ENCODE measurements at places on chromosomes 12 and 14.

GRCh38 chr12:50042693-50043092 is 14.7 kb upstream of the ASIC1 start:
- no peak for DNase-seq

DNA sequence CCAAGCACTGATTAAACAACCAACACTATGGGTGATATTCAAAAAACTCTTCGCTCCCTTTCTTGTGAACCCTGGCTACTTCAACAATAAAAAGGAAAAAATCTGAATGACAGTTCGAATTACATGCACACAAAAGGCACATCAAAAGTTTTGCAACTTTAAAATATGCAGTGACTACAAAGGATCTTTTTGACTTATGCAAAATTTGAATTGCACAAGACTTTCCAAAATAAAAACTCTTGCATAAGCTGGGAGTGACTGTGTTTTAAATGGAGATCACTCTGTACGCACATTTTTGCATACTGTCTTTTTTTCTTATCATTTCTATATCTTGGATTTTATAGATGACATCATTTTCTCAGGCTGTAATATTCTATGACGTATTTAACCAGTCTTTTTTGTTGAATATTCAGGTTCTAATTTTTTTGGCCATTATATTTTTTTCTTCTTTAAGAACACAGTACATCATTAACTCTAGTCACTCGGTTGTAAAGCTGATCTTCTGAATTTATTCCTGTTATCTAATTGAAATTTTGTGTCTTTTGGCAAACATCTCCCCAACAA is 667.6 kb upstream of the TBX3 start:
- no peak for DNase-seq

DNA sequence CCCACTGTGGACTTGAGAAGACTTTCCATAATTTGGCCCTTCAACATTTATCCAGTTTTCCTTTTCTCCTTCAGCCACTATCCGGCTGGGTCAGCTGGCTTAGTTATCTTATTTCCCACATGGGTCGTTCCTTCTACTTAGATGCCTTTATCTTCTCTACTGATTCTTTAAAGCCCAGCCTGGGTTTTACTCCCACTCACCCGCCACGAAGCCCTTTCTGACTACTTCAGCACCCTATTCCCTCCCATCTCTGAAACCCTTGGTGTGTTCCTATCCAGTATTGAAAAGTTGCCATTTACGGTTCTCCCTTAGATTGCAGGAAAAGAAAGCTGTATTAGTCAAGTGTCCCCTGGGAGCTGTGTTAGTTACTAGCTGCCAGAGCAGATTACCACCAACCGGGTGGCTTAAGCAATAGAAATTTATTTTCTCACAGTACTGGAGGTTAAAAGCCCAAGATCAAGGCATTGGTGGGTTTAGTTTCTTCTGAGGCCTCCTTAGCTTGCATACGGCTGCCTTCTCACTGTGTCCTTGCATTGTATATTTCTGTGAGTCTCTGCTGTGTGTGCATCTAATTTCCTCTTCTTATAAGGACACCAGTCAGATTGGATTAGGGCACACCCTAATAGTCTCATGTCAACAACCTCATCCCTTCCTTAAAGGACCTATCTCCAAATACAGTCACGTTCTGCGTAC is 105.5 kb downstream of the GPATCH2L start:
- DNase-seq, result no peak

DNA sequence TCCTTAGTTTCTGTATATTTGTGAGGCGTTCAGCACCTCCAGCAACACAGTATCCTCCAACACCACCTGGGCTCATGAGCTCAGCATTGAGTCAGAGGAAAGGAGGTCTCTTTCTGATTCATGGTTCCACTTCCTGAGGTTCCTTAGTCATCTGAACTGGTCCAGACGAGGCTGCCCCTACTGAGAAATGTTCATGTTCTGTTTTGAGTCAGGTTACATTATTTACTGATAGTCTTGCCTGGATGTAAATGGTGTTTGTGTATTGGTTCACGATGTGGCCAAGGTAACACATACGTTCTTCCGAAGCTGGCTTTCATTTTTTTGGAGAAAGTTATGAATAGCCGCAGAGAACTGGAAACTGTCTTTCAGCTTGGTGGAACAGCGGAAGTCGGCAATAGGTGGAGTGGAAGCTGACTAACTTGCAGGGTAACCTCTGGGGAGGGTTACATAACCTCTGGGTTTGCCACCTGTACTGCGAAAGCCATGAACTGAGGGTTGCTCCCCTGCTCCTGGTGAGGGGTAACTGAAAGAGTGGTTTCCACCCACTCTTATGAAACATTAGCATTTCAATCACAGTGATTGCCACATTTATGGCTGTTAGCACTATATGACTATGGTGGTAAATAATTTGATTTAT is 42.2 kb upstream of the MANSC4 start:
- peak; percentile 93 for DNase-seq

GRCh38 chr12:26126340-26127284 is 1.8 kb upstream of the BHLHE41 start:
- peak; percentile 53 for DNase-seq

DNA sequence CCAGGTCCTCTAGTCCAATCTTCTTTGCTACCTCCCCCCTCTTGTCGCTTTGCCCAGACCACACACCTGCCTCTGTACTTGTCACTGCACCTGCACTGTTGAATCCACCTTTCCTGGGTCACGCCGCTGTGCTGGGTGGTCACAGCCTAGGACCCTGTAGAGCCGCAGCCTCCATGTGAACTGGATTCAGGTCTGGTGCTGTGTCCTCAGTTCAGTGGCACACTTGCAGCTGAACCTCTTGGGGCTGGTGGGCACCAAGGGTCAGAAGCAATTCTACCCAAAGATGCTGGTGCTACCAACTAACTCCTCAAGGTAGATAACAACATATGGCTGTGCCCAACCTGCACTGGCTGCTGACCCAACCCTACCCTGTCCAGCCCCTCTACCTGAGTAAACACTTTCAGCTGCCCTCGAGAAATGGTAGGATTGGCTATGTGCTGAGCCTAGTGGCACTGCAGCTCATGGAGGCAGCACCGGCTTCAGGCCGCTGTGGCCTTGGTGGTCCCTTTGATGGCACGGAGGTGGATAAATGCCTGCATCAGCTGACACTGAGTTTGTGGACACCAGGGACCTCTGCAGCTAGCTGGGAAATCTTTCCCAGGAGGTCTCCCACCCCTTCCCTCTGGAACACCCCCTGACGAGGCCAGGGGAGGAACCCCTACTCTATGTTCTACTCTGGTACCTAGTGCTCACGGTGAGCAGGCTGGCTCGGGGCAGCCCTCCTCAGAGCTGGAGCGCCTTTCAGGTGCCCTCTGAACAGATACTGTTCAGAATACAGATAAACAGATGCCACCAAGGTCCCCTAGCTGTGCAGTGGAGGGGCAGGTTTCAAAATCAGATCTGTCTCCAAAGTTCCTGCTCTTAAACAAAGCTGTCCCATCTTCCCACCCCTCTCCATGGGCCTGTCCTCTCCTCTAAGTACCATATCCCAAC is 14.3 kb downstream of the AGAP2 start:
- no peak for DNase-seq

GRCh38 chr12:87848248-87848868 is 180.8 kb downstream of the C12orf50 start:
- peak; percentile 59 for DNase-seq

DNA sequence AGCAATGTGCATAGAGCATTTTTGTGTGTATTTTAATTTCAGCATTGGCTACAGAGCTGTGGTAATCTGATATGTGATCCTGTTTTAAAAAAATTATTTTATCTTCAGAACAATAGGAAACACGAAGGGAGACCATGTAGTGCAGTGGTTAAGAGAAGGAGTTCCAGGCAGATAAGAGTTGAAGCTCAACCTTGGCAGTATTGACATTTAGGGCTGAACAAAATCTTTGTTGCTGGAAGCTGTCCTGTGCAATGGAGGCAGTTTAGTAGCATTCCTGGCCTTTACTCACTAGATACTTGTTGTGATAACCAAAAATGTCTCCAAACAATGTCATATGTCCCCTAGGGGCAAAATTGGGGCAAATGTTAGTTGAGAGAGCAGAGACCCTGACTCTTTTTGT is 59.2 kb downstream of the CHST11 start:
- no peak for DNase-seq

- DNase-seq, result no peak
Observed at GRCh38 chr12:69947897-69948296, 122.9 kb downstream of the MYRFL start.

- DNase-seq, result no peak
Observed at GRCh38 chr12:108289350-108290161, 49.6 kb downstream of the CMKLR1 start.

- DNase-seq, result no peak
Observed at GRCh38 chr12:112270673-112271072, 111.6 kb downstream of the HECTD4 start.

- DNase-seq, result peak; percentile 88
Observed at GRCh38 chr12:107369679-107370078, 276.3 kb upstream of the CRY1 start.

- DNase-seq, result no peak
Observed at GRCh38 chr14:66923251-66923650, 266.0 kb upstream of the GARIN2 start.

DNA sequence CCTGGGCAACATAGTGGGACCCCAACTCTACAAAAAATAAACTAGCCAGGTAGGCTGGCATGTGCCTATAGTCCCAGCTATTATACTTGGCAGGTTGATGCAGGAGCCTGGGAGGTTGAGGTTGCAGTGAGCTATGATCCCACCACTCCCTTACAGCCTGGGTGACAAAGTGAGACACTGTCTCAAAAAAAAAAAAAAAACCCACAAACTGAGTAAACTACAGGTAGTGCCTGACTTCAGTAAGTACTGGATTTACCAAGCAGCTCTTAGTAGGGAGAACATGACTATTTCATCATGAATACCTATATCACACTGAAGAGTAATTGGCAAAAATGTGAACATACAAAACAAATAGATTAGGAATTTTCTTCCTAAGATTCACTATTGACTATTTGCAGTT is 32.4 kb upstream of the AP4S1 start:
- no peak for DNase-seq

DNA sequence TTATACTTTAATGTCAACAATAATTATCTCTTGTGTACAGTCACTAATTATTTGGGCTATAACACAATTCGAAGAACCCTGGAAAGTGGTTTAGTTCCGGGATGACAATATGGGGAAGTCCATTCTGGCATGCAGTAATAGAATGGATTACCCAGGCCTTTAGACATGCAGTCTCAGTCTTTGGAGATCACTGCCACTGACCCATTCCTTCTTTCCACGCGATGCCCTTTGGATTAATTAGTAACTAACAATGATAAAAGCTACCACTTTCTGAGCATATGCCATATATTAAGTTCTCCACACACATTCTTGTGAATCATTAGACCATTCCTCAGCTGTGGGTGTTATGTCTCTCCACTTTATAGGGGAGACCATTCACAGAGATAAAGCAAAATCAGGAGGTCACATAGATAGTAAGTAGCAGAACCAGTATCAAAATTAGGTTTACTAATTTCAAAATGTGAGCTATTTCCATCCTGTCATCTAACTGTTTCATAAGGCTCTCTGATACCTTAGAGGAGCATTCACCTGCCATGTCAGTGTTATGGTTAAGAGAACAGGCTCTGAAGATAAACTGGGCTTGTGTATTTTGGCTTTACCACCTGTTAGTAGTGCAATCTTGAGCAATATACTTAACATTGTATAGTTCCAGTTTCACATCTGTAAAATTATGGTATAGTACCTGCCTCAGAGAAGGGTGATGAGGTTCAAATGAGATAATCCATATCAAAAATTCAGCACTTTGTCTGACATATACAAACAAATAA is 27.2 kb upstream of the KCNJ8 start:
- no peak for DNase-seq

GRCh38 chr12:100026241-100026640 is 41.5 kb upstream of the ANKS1B start:
- no peak for DNase-seq

GRCh38 chr12:118325081-118325480 is 47.6 kb downstream of the TAOK3 start:
- DNase-seq, result no peak

DNA sequence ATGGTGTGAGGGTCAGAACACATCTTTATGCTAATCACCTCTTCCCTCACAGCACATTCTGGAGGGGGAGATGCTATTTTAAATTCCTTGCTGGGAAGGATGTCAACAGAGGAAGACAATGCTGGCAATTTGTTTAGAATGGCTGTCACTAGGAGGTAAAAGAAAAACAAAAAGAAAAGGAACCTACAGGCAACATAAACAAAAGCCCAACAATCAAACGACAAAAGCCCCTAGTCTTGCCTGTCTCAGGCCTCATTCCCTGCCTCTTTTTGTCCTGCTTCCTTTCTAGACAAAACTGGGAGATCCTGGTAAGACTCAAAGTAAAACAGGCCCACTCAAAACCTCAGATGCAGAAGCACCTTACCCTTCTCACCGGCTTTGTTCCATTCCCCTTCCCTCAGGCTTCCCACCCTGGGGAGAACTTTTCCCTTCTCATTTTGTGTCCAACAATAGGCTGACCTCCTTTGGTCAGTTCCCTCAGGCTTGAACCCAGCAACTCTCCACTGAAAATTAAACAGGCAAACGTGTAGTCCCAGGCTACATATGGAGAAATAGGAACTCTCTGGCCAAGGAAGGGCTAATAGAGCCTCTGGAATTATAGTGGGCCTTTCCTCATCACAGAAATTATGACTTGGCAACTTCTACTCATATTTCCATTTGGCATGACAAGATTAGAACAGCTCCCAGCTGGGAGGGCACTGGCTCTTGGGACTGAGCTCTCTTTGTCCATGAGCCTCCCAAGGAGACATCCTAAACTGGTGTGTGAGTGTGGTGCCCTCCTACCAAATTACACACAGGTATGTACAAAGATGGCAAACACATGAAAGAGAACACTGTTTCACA is 193.0 kb downstream of the MON2 start:
- no peak for DNase-seq

- DNase-seq, result no peak
Observed at GRCh38 chr14:23555533-23555881, 564 bp upstream of the THTPA start.

DNA sequence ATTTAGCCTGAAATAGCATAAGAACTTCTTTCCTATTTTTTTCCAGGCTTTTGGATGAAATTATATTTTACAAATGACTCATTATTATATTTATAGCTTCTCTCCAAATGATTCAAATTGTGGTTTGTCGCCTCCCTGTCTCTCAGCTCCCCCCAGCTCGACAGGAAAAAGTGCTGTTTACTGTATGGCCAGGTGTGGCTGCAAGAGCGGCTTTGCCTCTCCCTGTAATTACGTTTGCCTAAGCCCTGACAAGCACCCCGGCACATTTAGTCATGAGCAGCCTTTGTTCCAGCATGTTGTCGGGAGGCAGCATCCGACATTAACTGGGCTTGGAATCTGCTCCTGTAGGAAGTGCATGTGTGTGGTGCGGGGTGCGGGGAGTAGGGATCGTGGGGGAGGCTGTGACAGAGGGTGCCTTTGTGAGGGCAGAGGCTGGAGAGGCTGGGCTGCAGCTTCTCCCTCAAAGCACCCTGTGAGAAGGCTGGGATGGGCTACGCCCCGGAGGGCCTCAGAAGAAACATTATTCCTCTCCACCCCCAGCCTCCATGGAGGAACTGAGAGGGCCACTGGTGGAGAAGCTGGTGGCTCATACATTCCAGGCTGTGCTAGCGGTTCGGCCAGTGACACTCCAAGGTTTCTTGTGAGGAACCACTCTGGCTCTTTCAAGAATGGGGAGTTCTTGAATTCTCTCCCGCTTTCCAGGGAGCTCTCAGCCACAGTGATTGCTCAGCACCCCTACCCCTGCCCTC is 42.1 kb upstream of the CTDSP2 start:
- peak; percentile 58 for DNase-seq
